Stimulated activated naive CD8-positive, alpha-beta T cell treated with anti-CD3 and anti-CD28 coated beads, Interleukin-15, Interleukin-2, amounts not matched to agents 100 U/mL and 50 U/mL, for 24 hours (primary cell): ENCODE measurements at places on chromosomes 2 and 18.
A peak's percentile ranks its signal among the peaks of the same experiment; 100 is the strongest.

- no peak for DNase-seq
Observed at GRCh38 chr18:8849696-8850095, 144.3 kb downstream of the MTCL1 start.

DNA sequence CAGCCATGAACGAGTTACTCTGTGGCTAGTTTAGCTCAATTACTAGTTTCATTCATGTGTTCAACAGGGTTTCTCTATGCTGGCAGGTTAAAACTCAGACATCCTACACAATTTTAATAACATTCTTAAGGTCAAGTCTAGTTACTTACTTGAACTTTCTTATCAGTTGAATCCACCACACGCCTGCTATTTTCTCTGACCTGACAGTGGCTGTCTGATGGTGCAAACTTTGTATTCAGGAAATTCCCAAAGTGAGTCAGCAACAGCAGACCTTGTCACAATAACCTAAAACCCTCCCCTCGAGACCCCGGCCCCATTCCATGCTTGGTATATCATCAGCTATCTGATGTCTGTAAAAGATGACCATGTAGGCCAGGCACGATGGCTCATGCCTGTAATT, 20.8 kb upstream of the CIDEA start:
- no peak for DNase-seq

DNA sequence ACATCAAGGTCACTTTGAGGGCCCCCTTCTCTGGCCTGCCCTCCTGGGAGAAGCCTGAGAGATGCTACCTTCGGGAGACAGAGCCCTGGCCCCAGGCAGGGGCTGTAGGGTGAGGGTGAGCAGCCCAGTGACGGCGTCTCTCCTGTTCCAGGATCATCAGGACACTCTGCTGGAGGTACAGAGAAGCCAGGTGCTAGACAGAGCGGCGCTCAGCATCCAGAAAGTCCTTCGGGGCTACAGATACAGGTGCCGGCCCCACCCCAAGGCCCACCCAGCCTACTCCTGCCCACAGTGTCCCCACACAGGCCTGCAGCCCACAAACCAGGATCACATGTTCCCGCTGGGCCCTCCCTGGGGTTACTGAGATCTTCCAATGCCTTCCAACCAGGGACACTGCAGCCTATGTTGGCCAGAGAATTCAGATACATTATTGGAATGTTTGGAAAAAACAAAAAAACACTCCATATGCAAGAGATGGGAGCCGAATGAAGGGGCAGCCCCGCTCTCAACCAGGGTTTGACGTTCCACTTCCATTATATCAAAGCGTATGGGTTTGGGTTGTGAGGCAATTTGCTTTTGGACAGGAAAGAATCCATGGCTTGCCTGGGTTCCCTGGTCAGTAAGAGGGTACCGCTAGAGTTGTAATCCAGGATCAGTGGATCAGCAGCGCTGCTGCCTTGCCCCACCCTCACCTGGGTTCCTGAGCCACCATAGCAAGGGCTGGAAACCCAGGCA, 49.5 kb upstream of the GPR17 start:
- no peak for DNase-seq

DNA sequence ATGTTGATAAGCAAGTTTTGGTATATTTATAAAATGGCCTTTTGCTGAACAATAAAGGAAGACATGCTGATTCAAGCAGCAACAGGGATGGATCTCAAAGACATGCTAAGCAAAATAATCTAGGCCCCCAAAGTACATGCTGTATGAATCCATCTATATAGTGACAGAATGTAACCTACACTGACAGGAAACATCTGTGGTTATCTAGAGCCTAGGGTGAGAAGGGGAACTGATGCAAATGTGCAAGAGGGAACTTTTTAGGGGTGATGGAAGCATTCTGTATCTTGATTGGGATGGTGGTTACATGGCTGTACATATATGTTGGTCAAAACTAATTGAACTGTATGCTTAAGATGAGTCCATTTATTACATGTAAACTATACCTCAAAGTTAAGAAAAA, 24.2 kb downstream of the CNRIP1 start:
- no peak for DNase-seq

- no peak for DNase-seq
Observed at GRCh38 chr2:113328043-113328442, 49.3 kb upstream of the PAX8 start.

GRCh38 chr2:189298038-189298437, 118.5 kb upstream of the COL5A2 start:
- DNase-seq: no peak

DNA sequence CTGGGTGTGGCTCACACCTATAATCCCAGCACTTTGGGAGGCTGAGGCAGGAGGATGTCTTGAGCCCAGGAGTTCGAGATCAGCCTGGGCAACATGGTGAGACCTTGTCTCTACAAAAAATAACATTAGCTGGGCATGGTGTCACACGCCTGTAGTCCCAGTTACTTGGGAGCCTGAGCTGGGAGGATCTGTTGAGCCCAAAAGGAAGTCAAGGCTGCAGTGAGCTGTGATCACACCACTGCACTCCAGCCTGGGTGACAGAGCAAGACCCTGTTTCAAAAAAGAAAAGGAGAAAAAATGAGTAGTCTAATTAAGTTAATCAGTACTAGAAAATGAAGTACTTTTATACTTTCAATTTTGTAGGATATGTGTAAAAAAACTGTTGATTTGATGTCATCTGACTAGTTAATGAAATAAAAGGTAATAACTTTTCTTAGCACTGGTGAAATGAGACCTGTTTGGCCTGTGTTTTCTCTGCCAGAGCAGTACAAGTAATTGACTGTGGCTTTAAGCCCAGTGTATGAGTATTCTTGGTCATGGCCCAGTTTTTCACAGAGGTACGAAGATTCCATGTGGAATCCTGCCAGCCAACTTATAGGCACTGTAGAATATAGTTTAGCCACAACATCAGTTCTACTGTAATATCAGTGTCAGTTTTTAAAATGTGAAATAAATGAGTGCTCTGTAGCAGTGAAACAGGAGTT, 35.8 kb downstream of the MFSD6 start:
- no peak for DNase-seq

DNA sequence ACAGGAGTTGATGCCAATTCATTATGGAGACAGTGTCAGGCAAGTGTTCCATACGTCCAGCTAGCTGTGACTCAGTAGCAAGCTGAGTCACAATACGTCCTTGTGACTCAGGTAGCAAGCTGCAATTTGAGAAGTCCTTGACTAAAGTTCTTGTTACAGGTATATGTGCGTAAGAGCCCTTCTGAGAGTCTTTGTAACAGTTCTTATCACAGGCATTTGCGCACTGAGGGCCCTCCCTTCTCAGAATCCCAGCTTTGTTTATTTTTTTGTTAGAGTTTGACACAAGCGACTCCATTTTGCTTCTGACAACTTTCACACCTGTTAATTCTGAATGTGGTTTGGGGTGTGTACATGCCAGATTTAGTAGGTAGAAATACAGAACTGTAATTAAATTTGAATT, 20.1 kb upstream of the ACMSD start:
- no peak for DNase-seq

GRCh38 chr2:202529389-202529788, 105.4 kb upstream of the FAM117B start:
- no peak for DNase-seq

GRCh38 chr2:66507673-66508201, 72.8 kb downstream of the MEIS1 start:
- no peak for DNase-seq

DNA sequence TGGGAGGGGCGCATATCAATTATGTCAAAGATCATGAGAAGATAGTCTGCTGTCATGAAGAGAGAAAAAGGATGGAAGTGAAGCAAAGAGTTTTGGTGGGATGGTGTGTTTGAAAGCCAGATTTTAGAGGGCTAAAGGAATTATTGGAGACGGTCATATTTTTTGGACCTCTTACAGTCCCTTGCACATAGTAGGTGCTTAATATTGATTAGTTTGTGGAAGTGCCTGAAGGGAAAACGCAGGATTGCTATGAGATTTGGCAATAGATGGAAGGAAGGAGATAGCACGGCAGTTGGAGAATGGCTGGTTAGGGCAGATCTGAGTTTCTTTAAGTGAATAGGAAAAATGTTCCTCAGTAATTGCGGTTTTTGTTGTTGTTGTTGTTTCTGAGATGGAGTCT, 15.9 kb downstream of the EPB41L5 start:
- DNase-seq: no peak

- peak; percentile 44 for DNase-seq
Observed at GRCh38 chr2:134623796-134624195, 95.0 kb downstream of the TMEM163 start.

GRCh38 chr2:226137201-226137811, 662.3 kb downstream of the IRS1 start:
- no peak for DNase-seq

DNA sequence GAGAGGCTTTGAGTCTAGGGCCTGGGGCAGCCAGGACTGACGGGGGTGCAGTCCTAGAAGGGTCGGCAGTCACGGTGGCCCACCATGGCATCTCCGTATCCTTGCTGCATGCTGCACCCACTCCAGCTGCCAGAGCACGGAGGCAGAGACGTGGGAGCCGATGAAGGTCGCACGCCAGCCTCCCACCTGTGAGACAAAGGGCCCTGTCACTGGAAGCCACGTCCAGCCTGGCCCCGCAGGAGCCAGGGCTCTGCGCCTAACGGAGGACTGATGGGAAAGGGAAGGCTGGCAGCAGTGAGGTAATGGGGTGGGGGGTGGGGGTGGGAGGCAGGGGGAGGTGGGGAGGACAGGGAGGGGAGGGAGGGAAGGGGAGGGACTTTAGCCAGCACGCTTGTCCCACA, 21.9 kb downstream of the ITM2C start:
- DNase-seq: no peak
